ENCODE measurements at places on chromosomes 1 and 21.

DNA sequence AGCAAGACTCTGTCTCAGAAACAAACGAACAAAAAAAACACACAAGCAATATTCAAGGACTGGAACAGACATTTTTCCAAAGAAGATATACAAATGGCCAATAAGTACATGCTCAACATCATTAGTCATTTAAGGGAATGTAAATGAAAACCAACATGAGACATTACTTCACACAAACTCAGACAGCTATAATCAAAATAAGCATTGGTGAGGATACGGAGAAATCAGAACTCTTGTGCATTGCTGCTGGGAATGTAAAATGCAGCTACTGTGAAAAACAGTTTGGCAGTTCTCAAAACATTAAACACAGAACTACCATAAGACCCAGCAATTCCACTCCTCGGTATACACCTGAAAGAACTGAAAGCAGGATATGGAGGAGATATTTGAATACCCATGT lies 15.4 kb downstream of the NOL9 start:
- no peak for DNase-seq

- DNase-seq, result no peak
Observed at GRCh38 chr1:15423355-15424077, 13.8 kb downstream of the EFHD2 start.

DNA sequence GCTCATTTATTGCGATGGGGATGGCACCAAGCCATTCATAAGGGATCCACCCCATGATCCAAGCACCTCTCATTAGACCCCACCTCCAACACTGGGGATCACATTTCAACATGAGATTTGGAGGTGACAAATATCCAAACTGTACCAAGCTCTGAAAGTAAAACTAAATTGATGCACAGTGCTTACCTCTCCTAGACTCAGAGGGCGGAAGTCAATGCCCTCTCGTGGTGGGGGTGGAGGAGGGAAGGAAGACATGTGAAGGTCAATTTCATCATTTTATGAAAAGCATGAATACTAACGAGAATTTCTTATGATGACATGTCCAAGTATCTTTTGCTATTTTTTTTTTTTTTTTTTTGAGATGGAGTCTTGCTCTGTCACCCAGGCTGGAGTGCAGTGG lies 120.0 kb downstream of the PGBD5 start:
- no peak for DNase-seq

GRCh38 chr1:93556291-93556690 lies 108.4 kb downstream of the FNBP1L start:
- DNase-seq, result no peak

DNA sequence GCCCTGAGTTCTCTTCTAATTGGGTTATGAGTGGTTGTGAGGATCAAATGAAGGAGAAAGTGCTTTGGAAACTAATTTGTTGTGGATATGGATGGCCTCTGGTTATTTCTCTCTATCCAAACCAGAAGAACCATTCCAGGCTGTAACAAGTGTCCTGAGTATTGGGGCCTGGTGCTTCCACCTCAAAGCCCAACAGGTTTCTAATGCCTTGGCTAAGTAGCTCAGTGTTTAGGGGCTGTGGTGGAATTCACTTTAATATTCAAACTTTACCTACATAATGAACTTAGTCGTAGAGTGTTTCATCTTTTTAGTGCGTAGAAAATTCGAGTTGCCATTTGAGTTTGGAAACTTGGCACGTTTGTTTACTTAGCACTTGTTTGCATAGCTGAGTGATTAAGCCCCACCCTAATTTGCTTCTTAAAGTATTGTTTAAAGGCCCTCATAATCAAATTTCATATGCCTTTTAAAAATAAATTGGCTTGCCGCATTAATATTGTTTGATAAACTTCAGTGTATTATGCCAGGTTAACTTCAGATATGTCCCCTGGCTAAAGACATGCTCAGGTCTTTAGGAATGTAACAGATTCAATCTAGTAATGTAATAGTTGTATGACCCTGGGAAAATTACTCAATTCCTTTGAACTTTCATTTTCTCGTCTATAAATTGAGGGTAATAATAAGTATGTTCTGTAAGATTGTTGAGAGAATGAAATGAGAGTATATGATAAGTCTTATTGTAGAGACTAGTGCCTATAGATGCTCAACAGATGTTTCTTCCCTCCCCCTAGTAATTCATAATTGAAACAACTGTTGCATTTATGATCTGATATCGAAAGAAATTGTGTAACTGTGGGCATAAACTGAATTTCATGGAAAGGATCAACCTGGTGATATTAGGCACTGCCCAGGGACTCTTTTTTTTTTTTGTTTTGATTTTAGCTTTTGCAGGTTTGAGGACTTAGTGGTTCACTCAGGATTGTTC lies 1.6 kb downstream of the AGO4 start:
- no peak for DNase-seq

GRCh38 chr21:42850866-42851391 lies 28.4 kb downstream of the WDR4 start:
- no peak for DNase-seq

GRCh38 chr1:235105051-235106043 lies 23.3 kb downstream of the TOMM20 start:
- no peak for DNase-seq

GRCh38 chr1:240136402-240136801 lies 44.7 kb downstream of the FMN2 start:
- no peak for DNase-seq

GRCh38 chr21:31482460-31482859 lies 138.4 kb upstream of the TIAM1 start:
- DNase-seq, result no peak

DNA sequence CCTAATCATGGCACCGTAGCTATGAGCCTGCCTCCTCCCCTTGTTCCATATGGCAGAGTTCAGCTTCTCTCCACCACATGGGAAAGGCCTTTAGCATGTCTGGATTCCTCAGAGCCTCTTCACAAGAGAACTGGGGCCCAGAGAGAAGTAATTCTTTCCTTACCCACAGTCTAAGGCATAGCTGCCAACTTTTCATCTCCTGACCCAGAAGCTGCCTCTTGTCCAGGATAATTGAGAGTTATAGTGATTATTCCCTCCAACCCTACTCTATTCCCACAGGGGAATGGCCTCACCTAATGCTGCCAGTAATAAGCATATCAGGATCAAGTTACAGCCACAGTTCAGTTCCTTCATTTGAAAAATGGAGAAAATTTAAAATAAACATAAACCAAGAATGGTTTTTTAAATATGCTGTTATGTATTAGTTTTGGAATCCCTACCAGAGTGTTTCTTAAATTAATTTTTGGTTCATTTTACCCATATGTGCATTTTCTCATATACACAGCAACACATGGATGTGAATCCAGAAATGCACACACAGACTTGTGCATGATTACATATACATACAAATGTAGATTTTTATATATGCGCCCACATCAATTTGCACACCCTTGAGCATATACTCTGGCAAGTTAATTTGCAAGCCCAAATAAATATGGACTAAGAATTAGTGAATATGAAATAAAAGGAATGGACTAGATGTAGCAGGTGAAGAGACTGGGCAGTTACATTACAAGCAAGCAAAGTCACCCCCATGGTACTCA lies 63.9 kb upstream of the WARS2 start:
- no peak for DNase-seq

GRCh38 chr1:202788800-202789199 lies 19.4 kb downstream of the KDM5B start:
- no peak for DNase-seq

- peak; percentile 67 for DNase-seq
Observed at GRCh38 chr1:183655562-183656075, 2.5 kb upstream of the APOBEC4 start.

DNA sequence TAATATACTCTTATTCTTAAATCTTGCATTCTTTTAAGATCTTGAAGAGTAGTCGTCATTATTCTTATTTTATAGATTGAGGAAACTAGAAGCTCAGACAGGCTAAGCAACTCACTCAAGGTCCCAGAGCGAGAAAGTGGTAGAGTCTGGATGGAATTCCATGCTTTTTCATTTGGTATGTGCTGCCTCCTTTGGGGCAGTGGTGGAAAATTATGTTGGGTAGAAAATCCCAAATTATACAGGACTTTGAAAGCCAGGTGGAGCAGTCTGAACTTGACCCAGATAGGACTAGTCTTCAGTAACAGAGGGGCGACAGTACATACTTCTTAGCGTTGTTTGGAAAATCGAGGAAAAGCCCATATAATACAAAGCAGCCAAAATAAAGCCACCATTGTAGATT lies 205.6 kb downstream of the ATG4C start:
- peak; percentile 18 for DNase-seq

DNA sequence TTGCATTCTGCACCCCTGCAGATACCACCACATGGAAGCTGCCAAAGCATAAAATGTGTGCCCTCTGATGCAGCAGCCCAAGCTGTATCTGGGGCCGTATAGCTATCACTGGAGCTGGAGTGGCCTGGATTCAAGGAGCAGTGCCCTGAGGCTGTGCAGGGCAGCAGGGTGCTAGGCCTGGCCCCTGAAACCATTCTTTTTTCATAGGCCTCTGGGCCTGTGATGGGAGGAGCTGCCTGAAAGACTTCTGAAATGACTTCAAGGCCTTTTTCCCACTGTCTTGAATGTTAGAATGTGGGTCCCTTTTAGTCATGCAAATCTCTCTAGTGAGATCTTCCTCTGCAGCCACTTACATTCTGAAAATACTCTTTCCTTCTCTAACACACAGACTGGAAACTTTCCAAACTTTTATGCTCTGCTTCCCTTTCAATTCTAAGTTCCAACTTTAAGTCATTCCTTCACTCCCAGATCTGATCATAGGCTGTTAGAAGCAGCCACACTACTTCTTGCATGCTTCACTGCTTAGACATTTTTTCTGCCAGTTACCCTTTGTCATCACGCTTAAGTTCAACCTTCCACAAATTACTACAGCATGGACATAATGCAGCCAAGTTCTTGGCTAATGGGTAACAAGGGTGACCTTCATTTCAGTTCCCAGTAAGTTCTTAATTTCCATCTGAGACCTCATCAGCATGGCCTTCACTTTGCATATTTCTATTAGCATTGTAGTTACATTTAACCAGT lies 42.4 kb downstream of the DRAM2 start:
- no peak for DNase-seq

DNA sequence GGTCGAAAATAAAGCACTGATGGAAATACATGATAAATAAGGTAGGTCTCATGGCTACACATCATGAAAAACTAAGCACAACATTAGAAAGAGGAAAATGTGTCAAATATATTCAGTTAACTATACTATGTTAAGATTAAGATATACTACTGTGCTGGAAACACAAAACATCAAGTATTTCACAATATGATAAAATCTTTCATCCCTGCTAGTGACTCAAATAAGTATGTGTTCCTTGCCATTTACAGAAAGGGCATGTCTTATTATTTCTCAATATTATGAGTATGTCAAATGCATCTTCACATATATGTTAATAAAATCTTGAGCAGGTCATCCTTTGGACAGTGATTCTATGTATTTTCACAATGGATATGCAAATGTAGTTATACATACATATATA lies 1260.1 kb upstream of the ADGRL2 start:
- no peak for DNase-seq

DNA sequence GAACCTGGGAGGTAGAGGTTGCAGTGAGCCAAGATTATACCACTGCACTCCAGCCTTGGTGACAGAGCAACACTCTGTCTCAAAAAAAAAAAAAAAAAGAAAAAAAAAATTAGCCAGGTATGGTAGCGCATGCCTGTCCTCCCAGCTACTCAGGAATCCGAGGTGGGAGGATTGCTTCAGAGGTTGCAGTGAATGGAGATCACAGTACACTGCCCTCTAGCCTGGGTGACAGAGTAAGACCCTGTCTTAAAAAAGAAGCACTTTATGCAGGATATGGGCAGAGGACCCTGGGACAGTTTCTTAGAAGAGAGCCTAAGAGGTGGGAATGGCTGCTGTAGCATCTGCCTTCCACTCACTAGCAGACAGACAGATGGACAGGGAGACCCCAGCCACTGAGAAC lies 23.0 kb downstream of the IQGAP3 start:
- no peak for DNase-seq

DNA sequence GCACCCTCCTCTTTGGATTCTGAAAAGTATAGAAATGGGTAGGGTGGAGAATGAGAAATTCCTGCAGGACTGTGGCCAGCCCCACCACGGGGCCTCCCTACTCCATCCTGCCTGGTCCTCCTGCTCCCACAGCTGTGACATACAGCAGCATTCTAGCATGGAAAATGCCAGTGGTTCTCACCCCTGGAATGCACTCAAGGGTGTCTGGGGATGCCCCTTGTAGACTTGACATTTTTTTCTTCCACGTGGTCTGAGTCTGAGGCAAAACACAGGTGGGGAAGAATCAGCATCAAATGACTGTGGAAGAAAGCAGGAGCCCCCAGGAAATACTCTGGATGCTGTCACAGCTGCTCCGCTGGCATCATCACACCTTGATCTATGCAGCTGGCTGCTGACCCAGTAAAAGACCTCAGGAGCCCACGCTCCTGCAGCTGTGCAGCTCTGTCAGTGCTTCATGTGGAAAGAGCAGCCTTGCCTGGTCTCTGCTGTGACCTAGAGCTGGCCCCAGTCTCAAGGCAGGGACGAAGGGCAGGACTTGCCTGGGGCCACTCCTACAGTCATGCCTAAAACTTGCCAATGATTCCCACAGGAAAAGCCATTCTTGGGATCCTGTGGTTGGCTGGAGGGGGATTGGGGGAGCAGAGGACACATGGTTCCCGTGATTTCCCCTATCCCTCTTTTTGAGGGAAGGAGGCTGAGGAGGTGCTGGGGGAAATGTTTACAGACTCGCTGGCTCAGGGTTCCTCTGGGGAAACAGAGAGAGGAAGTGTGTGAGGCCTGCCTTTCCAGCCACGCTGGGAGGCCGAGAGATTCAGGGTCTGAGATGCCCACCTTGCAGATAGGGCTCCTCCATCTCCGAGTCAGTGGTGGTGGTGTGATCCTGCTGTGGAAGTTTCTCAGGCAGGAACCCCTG lies 10.8 kb upstream of the A3GALT2 start:
- no peak for DNase-seq

DNA sequence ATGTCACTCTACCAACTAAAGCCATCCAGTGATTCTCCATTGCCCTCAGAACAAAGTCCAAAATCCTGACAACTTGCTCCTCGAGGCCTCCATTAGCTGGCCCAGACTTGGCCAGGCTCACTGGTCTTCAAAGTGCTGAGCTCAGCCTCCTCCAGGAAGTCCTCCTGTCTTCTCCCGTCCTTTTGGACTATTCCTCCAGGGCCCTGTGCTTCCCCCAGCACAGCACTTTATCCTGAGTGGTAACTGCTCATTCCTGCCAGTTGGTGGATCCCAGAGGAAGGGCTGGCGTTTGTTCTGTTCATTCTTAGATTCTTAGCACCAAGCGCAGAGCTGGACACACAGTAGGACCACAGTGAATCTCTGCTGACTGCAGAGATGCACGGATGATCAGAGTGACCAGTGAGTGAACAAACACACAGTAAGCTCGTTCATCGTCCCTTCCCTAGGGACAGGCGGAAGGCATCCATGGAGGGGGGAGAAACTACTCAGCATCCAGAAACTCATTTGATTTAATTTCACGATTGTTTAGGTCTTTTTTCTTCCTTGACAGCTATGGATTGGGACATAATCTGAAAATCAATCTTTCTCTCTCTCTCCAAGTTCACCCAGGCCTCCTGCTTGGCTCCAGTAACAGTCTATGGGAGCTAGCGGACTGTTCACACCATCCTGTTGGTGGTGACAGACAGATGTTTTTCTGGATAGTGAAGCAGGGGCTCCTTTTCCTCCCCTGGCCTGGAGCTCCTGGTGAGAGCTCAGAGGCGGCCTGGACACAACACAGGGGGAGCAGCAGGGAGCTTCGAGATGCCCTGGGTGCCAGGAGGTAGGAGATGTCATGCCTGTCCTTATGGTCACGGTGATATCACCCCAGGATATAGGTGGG lies 180.2 kb downstream of the PTPRU start:
- no peak for DNase-seq
